ENCODE measurements at places on chromosomes 4 and X. TPM values are rescaled to one million over a fixed set of nuclear protein-coding genes. Genes with fewer than 3 reads are reported as not detected.

DNA sequence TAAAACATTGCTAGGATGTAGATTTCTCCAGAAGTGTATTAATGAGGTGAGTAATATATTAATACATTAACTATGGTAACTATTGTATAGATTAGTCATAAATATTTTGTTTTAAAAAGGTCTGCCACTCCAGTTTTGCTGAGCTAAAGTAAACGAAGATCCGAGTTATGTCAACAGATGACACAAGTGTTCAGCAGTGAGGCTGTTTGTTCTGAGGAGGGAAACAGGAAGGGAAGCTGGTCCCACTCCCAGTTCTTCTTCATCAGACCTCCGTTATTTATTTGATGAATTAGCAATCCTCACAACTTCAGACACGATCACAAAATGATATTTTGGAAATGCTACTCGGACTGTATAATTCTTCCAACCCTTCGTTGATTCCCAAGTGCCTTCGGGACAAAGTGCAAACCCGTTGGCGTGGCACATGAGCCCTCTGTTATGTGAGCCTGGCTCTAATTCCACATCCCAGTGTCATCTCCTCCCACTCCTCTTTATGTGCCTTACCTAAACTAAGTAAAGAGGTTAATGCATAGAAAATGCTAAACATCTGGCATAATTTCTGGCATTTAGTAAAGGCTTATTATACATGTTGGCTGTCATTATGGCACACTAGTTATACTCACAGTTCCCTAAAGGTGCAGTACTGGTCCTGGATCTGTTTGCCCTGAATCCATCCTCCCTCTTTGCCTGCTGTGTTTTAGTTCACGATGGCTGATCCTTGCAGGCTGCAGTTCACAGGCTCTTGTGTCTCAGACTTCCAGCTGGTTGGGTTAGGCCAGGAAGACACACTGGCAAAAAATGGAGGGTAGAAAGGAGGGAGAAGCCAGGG lies 190.6 kb upstream of the LNX1 start:
- no peak for DNase-seq

DNA sequence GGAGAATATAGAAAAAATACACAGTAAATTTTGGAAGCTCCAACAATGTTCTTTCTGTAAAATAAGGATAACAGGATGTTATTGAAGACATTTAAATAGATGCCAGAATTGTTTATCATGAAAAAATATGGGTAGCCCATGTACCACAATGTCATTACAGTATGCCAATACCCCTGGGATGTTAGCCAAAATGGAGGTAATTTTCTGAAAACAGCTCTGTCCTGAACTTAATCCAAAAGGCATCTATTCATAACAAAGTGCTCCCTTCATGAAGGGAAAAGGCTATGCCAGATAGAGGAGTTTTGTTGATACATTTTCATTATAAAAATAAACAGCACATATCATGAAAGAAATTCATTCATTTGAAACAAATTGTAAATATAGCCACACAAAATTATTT lies 1902.6 kb upstream of the AGA start:
- no peak for DNase-seq

GRCh38 chr4:61958591-61958990 lies 758.5 kb downstream of the ADGRL3 start:
- no peak for DNase-seq

Gene HAND2
- 2.1 TPM for total RNA-seq

Gene SLC35A2
- total RNA-seq: 10.0 TPM

DNA sequence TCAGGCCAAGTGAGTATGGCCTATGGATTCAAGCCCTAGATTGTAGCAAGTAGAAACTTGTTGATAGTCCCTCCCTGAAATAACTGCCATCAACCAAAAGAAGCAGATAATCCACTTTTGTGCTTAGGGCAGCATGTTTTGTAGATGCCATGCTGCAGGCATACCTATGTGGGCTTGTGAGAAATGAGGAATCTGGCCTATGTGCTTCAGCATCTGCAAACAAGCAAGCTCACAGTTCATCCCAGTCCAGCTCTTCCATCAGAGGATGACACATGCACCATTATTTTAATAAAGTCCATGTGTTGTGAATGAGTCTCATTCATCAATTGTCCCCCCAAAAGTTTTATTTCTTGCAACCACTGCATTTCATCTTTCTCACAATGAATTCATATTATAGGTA lies 421.9 kb upstream of the DIPK2B start:
- no peak for DNase-seq

DNA sequence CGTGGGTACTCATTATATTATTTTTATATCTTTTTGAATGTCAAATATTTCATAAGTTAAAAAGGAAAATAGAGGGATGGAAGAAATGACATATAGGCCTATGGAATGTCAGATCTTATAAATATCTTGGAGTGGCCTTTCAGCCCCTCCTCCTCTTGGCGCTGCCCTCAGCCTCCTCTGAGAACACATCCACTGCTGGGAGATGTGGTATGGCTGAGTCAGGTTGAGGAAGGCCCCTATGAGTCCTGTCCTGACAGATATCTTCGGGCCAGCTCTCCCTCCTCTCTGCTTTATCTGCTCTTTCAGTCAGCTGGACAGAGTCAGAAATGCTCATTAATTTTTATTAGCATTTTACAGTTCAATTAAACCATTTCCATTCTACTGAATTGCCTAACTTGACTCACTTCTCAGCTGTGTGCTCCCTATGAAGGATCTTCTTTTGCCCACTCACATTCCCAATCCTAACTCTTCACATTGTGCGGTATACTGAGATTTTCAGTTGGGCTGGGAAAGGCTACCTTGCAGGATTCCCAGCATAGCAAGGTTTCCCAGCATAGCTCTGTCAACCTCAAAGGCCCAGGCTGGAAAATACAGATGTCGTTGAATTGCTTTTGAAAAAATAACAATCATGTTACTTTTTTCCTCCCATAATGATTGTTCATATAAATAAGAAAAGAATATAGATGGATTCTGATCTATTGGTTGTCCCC lies 128.0 kb downstream of the ARHGEF9 start:
- DNase-seq: no peak

GRCh38 chr4:99640676-99641075 lies 17.0 kb downstream of the C4orf54 start:
- no peak for DNase-seq

DNA sequence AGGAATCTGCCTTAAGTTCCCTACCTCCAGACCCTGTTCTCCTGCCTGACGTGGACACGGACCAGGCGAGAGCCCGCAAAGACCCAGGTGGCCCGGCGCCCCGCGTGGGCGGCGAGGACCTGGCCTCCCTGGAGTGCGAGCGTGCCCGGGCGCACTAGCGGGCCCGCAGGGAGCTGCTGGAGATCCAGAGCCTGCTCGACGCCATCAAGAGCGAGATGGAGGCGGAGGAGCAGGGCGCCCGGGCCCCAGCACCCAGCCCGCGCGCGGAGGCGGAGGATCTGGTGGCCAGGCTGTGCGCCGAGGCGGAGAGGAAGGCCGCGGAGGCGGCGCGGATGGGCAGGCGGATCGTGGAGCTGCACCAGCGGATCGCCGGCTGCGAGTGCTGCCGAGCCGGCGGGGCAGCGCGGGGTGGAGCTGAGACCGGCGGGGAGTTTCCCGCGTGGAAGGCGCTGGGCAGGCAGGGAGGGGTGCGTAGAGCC lies 18.2 kb downstream of the MRFAP1 start:
- no peak for DNase-seq

DNA sequence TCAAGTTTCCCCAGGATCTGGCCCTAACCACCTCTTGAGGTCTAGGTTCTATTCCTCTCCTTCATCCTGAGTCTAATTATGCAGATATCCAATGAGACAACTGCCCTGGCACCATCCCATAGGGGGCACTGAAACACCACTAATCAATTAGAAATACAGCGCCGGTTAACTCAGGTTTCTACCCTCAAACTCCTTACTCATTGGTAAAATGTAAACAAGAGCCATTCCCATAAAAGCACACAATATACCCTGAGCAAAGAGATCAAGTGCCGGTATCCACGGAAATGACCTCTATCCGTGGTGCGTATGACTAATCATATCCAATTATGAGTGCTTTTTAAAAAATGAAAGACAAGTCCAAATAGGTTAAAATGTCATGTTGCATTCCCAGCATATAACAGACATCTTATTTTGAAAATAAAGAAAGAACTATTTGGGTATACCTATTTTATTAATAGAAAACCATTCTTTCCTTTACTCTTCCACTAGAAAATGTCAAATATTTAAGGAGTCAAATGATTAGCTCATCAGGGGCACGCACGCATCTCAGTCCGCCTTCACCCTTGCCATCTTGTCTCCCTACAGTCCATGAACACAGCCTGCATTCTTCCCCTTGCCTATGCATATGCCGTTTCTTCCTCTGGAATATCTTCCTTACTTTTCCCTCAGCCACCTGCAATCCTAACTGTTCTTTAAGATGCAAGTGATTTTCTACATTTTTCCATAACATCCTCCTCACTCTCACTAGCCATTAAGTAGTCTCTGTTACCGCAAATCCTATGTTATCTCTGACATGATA lies 141.1 kb downstream of the MAML3 start:
- DNase-seq: peak; percentile 40

GRCh38 chrX:35829501-35829900 lies 31.4 kb downstream of the MAGEB16 start:
- DNase-seq: no peak

- no peak for DNase-seq
Observed at GRCh38 chrX:85963736-85964135, 83.6 kb downstream of the CHM start.

DNA sequence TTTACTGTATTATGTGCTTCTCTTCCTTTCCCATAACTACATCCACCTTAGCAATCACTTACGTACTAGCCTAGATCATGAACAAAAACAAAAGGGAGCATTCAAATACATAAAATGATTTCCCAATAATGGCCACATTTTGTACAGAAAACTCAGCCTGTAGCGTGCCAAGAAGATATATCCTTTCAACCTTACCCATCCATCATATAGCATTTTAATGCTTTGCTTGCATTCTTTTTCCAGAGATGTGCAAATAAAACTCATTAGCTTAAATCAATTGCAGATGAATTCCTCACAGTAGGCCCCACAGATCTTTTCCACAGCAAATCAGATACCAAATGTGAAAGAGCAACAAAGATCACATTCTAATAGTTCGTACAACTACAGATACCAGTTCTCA lies 20.8 kb downstream of the GRSF1 start:
- DNase-seq: no peak

Gene BMX
- 0.67 TPM for total RNA-seq

Gene NPY1R
- 2.4 TPM for total RNA-seq

GRCh38 chrX:104679175-104679574 lies 113.2 kb downstream of the IL1RAPL2 start:
- no peak for DNase-seq

- no peak for DNase-seq
Observed at GRCh38 chr4:78624048-78624447, 72.5 kb downstream of the ANXA3 start.

GRCh38 chr4:151173871-151174270 lies 74.4 kb downstream of the RPS3A start:
- no peak for DNase-seq

GRCh38 chr4:90357117-90357710 lies 230.0 kb downstream of the CCSER1 start:
- DNase-seq: no peak

GRCh38 chr4:155321006-155321405 lies 55.8 kb downstream of the MAP9 start:
- no peak for DNase-seq

Gene LGI2
- 0.19 TPM for total RNA-seq

Gene TMEM255A
- not detected for total RNA-seq

Gene ARHGEF6
- total RNA-seq: 9.2 TPM

DNA sequence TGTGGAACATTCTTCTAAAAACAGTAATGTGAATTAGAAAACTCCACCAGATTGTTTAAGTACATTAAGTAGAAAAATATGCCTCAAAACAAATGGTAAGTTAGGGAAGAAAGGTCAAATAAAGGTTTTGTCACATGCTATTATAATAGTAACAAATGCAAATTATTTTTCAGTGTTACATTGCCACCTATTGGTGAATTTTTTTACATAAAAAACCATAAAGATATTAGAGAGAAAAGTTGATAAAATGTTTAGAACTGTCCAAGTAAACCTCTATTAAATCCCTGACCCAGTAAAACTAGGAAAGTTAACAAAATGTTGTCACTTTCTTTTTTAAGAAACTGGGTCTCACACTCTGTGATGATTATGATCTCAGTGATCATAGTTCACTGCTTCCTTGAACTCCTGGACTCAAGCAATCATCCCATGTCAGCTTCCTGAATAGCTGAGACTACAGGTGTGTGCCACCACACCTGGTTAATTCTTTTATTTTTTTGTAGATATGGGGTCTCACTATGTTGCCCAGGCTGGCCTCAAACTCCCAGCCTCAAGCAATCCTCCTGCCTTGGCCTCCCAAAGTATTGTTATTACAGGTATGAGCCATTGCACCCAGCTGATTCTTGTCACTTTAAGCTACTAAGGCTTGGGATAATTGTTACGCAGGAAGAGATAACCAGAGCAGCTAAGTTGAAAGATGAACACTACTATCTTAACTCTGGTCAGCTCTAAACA lies 157.6 kb downstream of the ATRX start:
- DNase-seq: no peak

- peak; percentile 31 for DNase-seq
Observed at GRCh38 chrX:72029483-72030411, 102.0 kb downstream of the RTL5 start.

DNA sequence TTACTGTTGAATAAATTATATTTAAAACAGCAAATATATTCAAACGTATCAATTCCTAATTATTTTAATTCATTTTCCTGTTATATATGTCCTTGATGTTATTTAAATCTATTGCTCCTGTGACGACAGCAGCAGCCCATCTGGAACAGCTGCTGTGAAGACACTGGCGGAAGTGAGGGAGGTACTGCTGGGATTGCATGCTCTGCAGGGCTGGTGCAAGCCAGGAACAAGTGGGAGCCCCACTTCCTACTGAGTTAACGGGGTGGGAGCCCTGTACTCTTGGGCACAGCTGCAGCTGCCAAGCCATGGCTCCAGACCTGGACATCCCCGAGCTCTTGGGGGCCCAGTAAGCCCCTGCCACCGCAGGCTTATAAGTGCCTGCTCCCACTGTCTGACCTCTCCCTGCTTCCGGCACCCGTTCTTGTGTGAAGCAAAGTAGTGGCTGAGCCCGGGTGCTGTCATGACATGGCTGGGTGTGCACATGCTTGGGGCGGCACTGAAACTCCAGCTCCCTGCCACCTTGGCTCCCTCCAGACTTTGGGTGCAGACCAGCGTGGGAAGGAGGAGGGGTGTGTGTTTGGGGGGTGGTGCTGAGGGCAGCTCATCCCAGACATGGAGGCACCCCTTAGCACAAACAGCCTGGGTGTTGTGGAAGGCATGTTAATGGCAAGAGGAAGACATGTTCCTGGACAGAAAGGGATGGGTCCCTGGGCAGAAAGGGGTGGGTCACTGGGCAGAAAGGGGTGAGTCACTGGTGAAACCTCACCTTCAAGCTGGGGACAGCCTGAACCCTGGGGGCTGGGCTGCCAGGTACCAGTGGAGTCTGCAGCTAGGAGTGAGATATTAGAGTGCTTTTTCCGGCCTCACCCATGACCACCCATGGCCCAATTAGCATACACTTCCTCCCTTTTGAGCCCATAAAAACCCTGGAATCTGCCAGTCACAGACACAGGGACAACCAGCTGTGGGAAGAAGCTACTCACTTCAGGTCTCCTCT lies 1981.3 kb upstream of the IGFBP7 start:
- no peak for DNase-seq

Gene PGM2
- total RNA-seq: 11.6 TPM

Gene IL2RG
- total RNA-seq: 2.2 TPM
